ENCODE measurements at places on chromosomes 4 and X.
A peak's percentile ranks its signal among the peaks of the same experiment; 100 is the strongest.

DNA sequence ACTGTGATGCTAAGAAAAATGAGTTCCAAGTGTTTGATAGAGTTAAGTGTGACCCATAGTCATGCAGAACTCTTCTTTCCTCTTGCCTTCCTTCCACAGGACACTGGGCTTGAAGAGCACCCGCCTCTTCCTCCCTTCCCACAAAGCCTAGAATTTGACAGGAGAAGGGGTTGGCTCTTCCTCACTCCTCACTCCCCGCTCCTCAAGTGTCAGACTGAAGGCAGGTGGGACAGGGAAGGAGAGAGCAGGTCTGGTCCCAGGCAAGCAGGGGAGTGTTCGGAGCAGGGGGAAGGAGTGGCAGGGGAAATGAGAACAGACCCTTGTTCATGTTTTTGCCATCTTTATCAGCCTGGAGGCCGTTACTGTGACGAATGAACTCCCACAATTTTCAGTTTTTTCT is 10.7 kb downstream of the MAGED2 start:
- no peak for DNase-seq

DNA sequence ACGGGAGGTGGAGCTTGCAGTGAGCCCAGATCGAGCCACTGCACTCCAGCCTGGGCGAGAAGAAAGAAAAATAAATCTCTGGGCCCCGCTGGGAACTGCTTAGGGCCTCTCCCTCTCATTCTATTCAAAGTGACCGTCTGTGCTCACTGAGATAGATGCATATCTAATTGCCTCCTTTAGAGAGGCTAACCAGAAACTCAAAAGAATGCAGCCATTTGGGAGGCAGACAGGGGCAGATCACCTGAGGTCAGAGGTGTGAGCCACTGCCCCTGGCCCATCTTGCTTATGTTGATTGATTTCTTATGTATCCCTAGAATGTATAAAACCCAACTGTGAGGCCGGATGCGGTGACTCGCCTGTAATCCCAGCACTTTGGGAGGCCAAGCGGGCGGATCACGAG is 6.2 kb upstream of the CSF2RA start:
- DNase-seq: no peak

DNA sequence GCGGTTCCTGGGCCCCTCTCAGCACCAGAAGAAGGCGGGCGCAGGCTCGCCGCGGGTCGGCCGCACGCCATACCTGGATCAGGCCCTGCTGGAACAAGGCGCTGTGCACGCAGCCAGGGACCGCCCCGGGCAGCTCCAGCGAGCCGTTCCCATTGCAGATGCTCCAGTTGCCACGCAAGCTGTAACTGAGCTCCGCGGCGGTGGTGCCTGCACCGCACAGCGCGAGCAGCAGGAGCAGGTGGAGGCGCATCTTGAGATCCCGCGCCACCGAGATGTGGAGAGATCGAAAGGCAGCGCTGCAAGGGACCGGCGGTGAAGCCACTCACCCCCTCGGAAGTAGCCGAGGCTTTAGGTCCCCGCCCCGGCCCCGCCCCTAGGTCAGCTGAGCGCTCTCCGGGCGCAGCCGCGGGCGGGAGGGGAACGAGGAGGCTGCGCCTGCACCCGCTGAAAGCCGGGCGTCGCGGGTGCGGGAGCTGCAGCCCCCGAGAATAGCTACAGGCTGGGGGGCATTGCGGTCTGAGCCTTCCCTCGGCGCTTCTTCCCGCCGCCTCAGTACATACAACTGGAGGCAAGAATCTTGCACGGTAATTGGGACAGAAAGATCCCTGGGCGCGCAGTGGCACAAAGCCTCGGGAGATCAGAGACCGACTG is at the start of gene MANBA:
MANBA (minus strand) TSS at position 324 of the 651 bp plus-strand sequence; CDS start at position 250, 74 bp downstream.
- peak; percentile 79 for DNase-seq

GRCh38 chr4:114385195-114385985 is 213.2 kb upstream of the UGT8 start:
- no peak for DNase-seq

- DNase-seq: no peak
These were observed 111.2 kb downstream of the QDPR start for GRCh38 chr4:17400686-17401085.

DNA sequence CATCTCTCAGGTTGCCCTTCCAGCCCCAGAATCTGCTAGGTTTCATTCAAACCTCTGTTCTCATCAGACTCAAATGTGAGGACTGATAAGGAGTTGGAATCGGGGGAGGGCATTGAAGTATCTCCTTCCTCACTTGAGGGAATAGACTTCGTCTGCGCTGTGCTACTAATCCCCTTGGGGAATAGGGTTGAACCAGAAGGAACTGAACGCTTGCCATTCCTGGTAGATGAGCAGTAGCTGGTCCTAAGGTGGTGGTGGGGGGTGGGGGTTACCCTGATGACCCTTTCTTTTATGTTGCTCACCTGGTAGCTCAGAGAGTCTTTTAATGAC is 692 bp upstream of the SLC9A7 start:
- no peak for DNase-seq

- no peak for DNase-seq
These were observed 322.9 kb upstream of the NWD2 start for GRCh38 chr4:36921476-36922216.

GRCh38 chr4:77776182-77777134 is 42.7 kb downstream of the CNOT6L start:
- no peak for DNase-seq

- DNase-seq: no peak
These were observed 19.6 kb downstream of the PGAM4 start for GRCh38 chrX:77949840-77950239.

GRCh38 chr4:44725726-44726037 is 674 bp downstream of the GNPDA2 start:
- no peak for DNase-seq

DNA sequence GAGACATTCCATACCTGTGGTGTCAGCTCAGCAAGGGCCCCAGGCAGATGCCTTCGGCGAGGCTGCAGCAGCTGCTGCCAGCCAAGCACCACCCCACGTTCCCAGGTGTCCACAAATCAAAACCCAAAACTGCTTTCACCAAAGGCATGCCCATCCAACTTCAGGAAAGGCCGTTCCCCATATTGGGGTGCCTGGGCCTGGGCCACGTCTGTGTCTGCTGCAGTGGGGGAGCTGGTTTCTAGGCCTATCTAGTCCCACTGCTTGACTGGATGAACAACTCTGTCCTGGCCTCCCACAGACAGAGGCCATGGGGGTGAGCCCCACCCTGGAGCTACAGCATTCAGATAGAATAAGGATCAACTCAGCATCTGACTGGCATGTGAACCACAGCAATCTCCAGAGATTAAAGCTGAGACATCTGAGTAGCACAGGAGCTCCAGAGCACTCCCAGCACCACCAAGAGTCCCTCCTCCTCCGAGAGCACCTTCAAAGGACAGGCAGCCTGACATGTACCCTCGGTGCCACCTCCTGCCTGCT is 37.0 kb downstream of the NAT8L start:
- no peak for DNase-seq

DNA sequence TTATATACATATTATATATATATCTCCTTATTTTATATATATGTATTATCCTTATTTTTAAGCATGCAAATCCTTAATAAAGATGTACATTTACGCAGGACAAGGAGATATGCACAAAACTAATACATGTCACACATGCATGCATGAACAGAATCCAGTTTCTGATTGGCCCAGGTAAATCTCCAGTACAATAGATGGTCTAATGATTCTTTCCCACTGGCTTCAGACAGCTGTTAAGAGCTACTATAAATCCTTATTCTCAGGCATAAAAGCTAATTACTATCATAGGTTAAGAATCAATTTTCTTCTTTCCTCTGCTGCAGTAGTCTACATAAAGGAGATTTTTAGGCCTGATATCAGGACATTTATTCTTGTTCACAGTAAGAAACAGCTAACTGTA is 689.8 kb downstream of the KCTD8 start:
- DNase-seq: no peak

- no peak for DNase-seq
These were observed 17.2 kb downstream of the GPKOW start for GRCh38 chrX:49106296-49106695.

- DNase-seq: no peak
These were observed 334.0 kb downstream of the PCDH19 start for GRCh38 chrX:100076031-100076430.

- no peak for DNase-seq
These were observed 49.5 kb downstream of the ATXN3L start for GRCh38 chrX:13270360-13270759.

DNA sequence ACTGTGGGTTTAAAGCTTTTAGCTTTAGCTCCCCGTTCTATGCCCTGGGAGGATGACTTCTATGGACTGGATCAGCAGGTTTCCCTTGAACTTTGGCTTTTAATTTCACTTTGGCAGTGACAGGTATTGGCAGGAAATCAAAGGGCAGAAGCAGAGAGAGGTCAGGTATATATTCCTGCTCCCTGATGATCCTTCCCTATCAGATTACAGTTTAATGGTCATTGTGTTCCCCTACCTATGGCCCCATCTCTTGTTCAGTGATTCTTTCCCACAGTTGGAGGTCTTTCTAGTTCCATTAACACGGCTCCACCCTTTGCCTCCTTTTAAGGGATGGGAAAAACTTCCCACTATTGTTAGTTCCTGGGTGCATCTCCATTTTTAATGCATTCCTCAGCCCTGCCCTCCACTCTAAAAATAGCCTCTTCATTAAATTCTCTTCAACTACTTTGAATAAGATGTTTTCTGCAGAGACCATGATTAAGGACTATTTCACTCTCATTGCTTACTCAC is 107.8 kb upstream of the TMEM47 start:
- DNase-seq: no peak

GRCh38 chr4:3369781-3370674 is 71.7 kb upstream of the HGFAC start:
- no peak for DNase-seq

- no peak for DNase-seq
These were observed 52.1 kb downstream of the CFAP299 start for GRCh38 chr4:80387390-80388283.

- DNase-seq: no peak
These were observed 235.9 kb upstream of the PCDH18 start for GRCh38 chr4:137768196-137768595.

GRCh38 chrX:12992544-12993118 is 17.7 kb downstream of the TMSB4X start:
- DNase-seq: no peak

GRCh38 chr4:81424336-81424735 is 47.4 kb downstream of the RASGEF1B start:
- no peak for DNase-seq

- DNase-seq: no peak
These were observed 96.1 kb downstream of the FRYL start for GRCh38 chr4:48683784-48684666.
